ENCODE measurements at places on chromosomes 2 and 18. TPM values are rescaled to one million over a fixed set of nuclear protein-coding genes. Genes with fewer than 3 reads are reported as not detected.

OTX1 gene
- total RNA-seq: not detected

- no peak for DNase-seq
Measured at GRCh38 chr2:72913486-72914205, 3.7 kb upstream of the EMX1 start.

DNA sequence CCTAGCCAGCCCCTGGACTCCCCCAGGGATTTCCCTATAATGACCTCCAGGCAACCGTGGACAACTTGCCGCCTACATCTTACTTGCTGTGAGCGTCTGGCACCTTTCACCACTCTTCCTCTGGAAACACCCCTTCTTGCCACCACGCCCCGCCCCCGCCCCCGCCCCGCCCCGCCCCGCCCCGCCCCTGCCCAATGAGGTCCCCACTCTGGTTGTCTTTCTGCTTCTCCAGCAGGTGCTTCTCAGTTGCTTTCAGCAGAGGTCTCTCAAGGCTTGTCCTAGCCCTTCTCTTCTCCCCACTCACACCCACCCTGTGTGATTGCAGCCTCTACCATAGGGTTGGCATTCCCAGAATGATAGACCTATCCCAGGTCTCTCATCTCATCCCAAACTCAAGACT, 214.5 kb downstream of the EN1 start:
- DNase-seq: no peak

- no peak for DNase-seq
Measured at GRCh38 chr2:54803783-54804751, 80.6 kb downstream of the EML6 start.
